ENCODE measurements at places on chromosomes 6 and 20.

DNA sequence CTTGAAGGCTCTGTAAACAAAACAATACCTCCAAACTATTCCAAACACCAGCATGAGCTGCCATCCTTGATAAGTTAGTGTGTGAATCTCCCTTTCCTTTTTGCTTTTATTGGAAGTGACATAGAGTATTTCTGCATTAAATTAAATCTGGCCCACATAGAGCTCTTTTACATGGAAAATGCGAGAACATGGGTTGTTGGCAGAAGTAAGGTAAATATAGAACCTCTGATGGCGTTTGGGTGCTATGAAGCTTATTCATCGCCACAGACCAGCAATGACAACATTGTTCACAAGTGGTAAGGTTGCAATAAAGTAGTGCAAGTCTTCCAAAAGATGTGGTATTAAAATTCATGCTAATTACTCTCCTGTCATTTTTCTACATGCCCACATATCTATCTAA is 445.8 kb upstream of the JAG1 start:
- DNase-seq = no peak

GRCh38 chr20:62704341-62704948 is 4.2 kb upstream of the NTSR1 start:
- no peak for DNase-seq

DNA sequence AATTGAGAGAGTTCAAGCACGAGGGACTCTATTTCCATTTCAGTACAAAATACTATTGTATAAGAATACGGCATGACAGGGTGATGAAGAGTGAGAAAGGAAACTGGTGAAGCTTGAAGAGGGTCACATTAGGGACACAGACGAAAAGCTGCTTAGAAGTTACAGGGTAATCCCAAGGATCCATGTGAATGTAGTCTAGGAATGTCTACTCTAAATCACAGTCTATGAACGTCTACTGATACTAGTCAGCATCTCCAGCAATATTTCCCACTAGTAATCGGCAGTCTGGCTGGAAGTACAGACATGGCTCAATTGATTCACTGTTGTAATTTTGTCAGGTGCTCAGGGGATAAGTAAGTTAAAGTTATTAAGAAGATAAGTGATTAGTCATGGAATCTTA is 156.4 kb downstream of the ASCC3 start:
- no peak for DNase-seq

- DNase-seq = no peak
Measured at GRCh38 chr6:157469378-157469777, 88.4 kb downstream of the ZDHHC14 start.

GRCh38 chr6:111061508-111061907 is 25.8 kb upstream of the SLC16A10 start:
- DNase-seq = no peak

- DNase-seq = no peak
Measured at GRCh38 chr6:48994811-48995210, 468.2 kb downstream of the MMUT start.

- DNase-seq = no peak
Measured at GRCh38 chr6:37507077-37507476, 7.4 kb upstream of the CCDC167 start.

GRCh38 chr6:116412270-116412669 is 41.5 kb downstream of the DSE start:
- DNase-seq = peak; percentile 9

DNA sequence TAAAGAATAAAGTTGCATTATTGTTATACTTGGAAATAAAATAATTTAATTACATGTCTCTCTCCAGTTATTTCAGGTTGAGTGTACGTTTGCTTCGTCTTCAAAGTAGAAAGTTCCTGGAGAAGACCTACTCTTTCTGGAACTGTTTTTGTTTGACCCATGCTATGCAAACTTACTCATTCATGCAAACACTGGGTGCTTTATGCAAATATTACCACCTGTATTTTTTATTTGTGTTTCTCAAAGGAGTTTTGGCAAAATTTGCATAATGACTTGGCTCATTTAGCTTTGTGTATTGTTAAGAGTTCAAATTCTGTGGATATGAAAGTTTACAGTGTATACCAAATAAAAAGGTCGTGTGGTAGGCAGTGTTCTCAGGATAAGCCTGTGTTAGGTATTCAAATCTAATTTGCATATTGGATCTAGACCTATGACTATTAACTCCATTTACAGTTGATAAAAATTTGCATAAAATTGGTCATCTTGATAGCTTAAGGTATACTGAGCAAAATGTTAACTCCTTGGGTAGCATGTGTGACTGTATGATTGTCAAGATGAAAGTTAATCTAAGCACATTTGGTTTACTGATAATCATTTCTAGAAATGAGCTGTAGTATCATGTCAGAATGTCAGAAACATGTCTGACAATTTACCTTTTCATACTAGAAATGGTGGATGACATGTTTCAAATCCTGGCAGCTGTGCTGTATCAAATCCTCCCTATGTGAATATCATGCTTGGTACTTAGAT is 65.2 kb downstream of the CDKAL1 start:
- DNase-seq = no peak

DNA sequence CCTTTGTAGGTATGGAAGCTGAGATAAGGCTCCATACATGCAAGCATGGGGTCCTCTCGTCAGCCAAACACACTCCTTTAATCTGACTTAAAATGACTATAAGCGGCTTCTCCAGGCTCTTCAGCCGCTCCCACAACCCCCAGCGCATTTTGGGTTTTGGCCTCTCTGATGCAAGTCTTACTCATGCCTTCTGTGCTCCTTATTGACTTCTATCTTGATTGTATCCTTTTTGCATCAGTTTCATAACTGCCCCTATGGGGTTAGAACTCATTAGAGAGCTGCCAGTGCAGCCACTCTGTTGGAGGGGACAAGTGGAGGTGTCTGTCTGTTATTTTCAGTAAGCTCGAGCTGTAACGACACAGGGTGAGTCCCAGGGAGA is 70.1 kb upstream of the TAB2 start:
- DNase-seq = no peak

- DNase-seq = no peak
Measured at GRCh38 chr6:133980168-133980567, 27.1 kb downstream of the TBPL1 start.

DNA sequence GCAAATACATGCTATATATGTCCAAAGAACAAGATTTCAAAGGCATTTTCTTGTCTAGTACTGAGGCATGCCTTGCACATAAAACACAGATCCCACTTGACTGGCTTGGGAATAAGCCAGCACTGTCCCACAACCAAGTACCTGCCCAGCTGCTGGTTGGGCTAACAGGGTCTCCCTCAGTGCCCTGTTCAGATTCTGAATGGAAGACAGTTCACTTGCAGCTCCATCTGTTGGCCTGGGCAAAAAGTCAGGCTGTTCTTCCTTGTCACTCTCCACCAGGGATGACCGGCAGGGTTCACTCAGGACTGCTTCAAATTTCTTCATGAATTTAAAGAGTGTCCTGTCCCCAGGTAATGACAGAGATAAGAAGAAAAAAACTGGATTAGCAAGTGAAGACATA is 44.4 kb upstream of the LYRM2 start:
- no peak for DNase-seq

DNA sequence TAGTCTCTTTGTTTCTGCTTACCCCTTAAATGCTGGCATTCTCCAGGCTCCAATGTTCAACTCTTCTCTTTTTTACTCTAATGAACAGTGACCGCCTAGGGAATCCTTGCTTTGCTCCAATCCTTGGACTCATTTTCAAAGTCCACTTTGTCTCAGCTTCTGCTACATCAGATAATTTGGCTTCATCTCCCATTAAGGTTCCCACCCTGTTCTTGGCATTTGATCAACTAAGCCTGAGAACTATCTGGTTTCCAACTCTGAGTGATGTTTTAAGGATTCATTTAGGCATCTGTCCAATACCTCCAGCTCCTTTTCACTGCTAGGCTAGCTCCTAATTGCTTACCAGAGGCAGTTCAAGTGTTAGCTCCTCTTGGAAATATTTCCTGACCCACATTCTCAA is 64.9 kb downstream of the ME1 start:
- no peak for DNase-seq

- no peak for DNase-seq
Measured at GRCh38 chr6:3603340-3604130, 146.7 kb upstream of the SLC22A23 start.

- DNase-seq = no peak
Measured at GRCh38 chr6:51717477-51717876, 369.9 kb downstream of the PKHD1 start.

- no peak for DNase-seq
Measured at GRCh38 chr20:42734660-42735368, 454.9 kb downstream of the PTPRT start.

DNA sequence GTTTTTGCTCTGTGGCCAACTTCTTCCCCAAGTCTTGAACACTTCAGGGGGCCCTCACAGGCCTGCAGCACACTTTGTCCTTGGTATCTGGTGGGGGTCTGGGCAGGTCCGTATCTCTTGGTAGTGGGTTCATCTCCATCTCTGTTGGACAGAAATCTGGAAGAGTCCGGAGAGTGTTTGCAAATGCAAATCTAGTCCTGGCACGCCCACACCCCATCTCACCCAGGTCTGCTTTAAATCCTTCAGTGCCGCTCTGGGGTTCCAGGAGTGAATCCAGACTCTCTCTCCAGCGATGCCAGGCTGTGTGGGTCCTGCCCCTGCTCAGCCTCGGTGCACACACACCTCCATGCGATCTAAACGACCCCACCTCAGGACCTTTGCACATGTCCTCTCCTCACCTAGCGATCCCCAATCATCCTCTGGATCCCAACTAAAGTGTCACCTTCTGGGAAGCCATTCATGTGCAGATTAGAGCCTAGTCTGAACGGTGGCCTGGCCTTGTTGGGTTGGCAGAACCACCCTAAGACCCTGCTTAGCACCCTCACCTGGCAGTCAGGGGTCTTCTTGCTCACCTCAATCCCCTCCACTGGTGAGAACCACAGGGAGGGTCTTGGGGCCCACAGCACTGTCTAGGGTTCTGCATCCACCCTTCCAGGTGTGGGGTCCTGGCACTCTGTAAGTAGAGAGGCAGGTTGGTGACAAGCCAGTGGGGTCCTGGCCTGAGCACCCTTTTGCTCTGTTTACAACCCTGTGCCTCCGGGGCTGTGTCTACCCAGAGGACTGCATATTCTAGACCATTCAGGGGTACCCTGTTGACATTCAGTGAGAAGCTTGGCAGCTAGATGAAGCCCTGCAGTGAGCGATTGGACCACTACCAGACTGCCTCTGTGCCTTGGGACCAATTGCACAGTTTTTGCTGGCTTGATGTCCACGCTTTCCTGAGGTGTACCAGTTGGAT is 100.8 kb downstream of the SYCP2 start:
- DNase-seq = no peak

GRCh38 chr6:165826487-165827189 is 163.6 kb upstream of the PDE10A start:
- no peak for DNase-seq

DNA sequence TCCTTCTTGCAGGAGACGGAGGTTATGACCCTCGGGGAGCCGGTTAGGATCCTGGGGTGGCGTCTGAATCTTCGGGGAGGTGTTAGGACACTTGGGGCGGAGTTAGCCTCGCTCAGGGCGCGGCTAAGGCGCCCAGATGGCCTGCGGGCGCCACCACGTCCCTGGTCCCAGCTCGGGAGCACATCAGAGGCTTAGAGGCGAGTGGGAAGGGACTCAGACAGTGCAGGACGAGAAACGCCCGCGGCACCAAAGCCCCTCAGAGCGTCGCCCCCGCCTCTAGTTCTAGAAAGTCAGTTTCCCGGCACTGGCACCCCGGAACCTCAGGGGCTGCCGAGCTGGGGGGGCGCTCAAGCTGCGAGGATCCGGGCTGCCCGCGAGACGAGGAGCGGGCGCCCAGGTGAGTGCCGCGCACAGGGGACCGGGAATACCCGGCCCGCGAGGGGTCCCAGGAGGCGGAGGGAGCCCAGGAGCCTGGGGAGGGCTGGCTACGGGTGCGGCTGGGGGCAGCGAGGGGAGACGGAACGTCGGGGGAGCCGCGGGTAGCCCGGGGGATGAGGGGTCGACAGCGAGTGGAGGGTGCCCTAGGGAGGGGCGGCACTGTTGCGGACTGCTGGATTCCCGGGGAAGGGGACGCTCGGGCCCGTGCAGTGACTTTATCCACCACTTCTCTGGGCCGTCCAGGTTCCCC is at the start of gene HCK:
TSS of gene HCK (plus strand) at position 153 of the 688 bp plus-strand sequence.
- DNase-seq = peak; percentile 39

DNA sequence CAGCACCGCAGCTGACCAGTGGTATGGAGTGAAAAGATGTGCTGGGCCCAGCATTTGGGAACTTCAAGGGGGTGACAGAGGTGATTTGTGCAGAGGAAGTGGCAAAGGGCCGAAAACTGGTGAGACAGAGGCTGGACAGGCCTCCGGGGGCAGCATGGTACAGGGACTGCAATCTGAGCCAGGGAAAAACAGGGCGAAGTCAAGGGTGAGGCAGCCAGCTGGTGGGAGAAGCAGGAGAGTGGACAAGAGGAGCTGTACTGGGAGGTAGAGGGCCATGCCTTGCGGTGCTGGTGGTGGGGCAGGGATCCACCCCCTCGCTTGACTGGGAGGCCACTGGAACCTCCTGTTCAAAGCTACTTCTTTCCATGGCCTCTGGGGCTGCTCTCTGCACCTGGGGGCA is 7.3 kb upstream of the GFRA4 start:
- peak; percentile 43 for DNase-seq

GRCh38 chr6:167572841-167573271 is 248.0 kb downstream of the TTLL2 start:
- DNase-seq = no peak

GRCh38 chr6:98832284-98833056 is 1.9 kb upstream of the POU3F2 start:
- peak; percentile 58 for DNase-seq

Data from nephron progenitor cell (in vitro differentiated cells).